CD4-positive, alpha-beta T cell treated with Interleukin-10 for 1 hour (primary cell): ENCODE measurements at places on chromosomes 7 and 10.

GRCh38 chr7:123647106-123647730 is 8.4 kb upstream of the LMOD2 start:
- DNase-seq, result no peak

GRCh38 chr10:124697837-124698544 is 46.2 kb downstream of the FAM53B start:
- DNase-seq, result peak; percentile 68

DNA sequence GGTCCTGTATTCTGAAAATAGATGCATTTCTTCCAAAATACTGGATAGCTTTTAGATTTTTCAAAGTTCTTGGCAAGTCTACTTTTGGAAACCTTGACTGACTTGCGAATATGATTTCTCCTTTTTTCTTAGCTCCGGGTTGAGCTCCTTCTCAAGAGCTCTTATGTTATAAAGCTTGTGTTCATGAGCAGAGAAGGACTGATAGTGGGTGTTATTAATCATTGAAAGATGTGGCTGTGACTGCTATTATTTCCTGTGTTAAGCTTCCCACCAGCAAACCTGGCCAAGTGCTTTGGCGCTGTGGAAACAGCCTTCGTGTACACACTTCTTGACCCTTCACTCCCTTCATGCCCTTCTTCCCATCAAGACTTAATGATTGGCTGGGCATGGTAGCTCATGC is 98.2 kb downstream of the KIAA1217 start:
- no peak for DNase-seq

DNA sequence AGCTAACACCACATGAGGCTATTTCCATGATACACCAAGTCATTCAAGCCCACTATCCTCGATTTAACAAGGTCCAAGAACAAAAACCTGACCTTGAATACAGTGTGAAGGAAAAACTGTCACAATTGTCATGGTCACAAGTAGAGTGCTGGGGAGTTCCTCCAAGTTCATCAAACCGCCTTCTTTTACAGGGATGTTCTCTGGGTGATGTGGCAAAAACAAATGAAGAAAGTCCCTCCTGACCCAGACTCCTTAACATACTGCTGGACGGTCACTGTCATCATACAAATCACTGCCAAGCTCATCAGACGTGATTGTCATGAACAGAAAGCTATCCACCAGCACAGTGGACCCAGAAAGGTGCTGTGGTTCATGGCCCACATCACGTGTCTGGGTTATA is 28.9 kb downstream of the HIPK2 start:
- DNase-seq, result no peak

GRCh38 chr10:47239211-47239610 is 60.8 kb upstream of the GDF10 start:
- no peak for DNase-seq

DNA sequence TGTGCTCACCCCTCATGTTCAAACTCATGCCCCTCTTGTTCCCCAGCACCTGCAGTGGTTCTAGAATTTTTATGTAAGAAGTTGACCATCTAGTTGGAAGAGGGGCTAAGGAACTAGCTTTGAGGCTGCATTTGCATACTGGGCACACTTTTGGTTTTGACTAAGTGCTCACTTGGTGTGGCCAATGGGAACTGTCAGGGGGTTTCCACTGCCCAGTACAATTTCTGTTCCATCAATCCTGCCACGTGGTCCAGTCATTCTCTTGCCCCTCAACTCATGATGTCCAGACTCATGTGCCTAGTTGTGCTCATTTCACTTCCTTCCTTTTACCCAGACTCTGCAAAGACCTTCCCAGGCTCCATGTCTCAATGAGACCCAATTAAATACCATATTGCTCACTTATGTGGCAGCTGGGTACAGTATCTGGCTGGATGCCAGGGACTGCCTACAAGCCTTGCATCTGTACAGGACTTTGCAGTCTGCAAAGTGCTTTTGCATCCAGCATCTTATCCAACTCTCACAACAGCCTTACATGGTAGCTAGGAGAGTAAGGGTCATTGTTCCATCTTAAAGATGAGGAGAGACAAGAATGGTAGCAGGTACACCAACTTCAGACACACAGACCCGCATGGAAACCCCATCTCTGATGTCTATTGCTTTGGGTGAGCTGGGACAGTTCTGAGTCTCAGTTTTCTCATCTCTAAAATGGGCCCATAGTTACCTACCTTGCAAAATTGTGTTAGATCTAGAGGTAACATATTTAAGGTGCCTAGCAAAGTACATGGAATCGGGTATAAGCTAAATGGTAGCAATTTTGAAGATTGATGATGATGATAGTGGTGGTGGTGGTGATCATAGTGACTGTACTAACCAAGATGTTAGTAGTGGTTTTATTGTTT is 30.1 kb upstream of the KCNMA1 start:
- no peak for DNase-seq

GRCh38 chr10:16741540-16741939 is 75.7 kb downstream of the RSU1 start:
- DNase-seq, result no peak

- no peak for DNase-seq
These were observed 1023.5 kb upstream of the C7orf33 start for GRCh38 chr7:147567043-147567442.

- no peak for DNase-seq
These were observed 34.0 kb downstream of the CUL2 start for GRCh38 chr10:35056133-35056532.

GRCh38 chr10:87862679-87863052 is 667 bp downstream of the KLLN start:
- DNase-seq, result no peak

GRCh38 chr10:69828144-69828870 is 26.6 kb downstream of the COL13A1 start:
- DNase-seq, result no peak
